Thoracic aorta (tissue), 2 donors: ENCODE measurements at places on chromosomes 2 and 18.

GRCh38 chr2:175310813-175311504 is 129.4 kb upstream of the ATP5MC3 start:
- no peaks in the 10 kb centered on the region for H3K27me3 ChIP-seq
- no peaks in the 10 kb centered on the region for H3K36me3 ChIP-seq
- no peak overlapping the region for H3K27ac ChIP-seq
- no peaks in the 10 kb centered on the region for H3K4me1 ChIP-seq

DNA sequence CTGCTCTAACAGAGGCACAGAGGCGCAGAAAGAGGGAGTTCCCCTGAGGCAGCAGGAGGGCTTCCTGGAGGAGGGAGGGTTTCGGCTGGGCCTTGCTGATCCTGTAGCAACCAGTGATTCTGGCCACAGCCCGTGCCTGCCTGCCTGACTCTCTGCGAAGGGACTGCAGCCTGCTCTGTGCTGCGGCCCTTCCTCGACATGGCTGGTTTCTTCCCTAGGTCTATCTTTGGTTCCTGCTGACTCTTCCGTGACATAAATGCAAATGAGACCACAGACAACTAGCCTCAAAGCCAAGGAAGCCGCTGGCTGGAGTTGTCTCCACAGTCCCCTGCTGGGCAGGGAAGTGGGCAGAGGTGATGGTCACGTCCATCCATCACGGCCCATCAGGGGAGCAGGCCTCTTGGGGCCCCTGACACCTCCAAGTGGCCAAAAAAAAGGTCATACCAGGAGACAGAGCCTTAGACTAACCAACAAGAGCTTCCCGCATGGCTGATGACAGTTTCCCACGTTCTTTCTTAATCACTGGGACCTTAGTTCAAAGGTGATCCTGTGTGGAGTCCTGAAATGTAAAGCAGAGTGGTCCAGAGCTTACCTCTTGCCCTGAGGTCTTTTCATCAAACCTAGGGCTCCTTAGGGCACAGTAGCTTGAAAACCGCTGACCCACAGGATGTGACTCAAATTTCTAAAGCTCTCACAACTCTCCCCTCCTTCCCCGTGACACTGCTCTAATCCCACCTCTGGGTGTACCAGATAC is 55.3 kb downstream of the HS1BP3 start:
- H3K27ac ChIP-seq = peak overlapping the region; percentile 82
- no peak for DNase-seq
- peaks cover 29% of the 10 kb centered on the region for H3K4me1 ChIP-seq
- no peaks in the 10 kb centered on the region for H3K36me3 ChIP-seq
- H3K27me3 ChIP-seq = no peaks in the 10 kb centered on the region
- no peak overlapping the region for H3K4me3 ChIP-seq

DNA sequence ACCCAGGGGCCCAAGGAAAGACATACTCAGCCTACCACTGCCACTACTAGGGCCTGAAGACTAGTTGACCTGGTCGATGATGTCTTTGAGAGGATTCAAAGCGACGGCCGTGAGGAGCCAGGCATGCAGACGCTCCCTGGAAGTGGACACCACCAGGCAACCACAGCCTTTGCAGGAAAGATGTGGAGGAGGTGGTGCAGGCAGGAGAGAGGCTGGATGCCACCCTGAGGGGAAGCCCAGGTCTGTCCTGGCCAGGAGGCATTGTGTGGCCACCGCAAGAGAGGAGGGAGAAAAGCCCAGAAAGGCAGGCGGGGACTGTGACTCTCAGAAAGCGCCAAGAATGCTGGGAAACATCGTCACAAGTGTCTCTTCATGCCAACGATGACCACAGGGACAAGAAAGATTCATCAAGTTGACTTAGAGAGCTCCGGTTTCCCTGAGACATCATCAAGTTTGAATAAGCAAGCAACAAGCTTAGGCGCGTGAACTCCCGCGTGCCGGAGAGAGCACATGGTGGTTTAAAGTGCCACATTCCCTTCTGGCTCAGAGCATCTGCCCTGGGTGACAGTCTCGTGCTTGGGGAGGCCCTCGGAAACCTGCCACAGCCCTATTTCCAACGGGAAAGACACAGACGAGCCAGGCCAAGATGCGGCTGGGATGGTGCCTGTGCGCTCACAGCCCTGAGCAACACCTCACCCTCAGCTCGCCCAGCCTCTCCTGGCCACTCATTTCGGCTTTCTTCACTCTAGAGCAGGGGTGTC is 464.5 kb upstream of the SALL3 start:
- DNase-seq = no peak
- H3K27ac ChIP-seq = no peak overlapping the region
- H3K36me3 ChIP-seq = no peaks in the 10 kb centered on the region
- no peak overlapping the region for H3K4me3 ChIP-seq

DNA sequence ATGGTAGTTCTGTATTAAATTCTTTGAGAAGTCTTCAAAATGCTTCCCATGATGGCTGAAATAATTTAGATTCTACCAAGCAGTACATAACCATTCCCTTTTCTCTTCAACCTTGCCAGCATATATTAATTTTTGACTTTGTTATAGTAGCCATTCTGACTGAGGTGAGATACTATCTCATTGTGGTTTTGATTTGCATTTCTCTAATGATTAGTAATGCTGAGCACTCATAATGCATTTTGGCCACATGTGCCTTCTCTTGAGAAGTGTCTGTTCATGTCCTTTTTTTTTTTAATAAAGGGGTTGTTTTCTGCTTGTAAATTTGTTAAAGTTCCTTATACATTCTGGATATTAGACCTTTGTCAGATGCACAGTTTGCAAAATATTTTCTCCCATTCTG is 173.9 kb downstream of the CALCRL start:
- no peak overlapping the region for H3K27ac ChIP-seq
- H3K27me3 ChIP-seq = no peaks in the 10 kb centered on the region
- DNase-seq = no peak
- H3K36me3 ChIP-seq = no peaks in the 10 kb centered on the region
- H3K4me3 ChIP-seq = no peak overlapping the region
- H3K4me1 ChIP-seq = no peaks in the 10 kb centered on the region

- DNase-seq = no peak
- H3K36me3 ChIP-seq = no peaks in the 10 kb centered on the region
- H3K4me1 ChIP-seq = peaks cover 49% of the 10 kb centered on the region
- H3K27ac ChIP-seq = peak overlapping the region; percentile 52
Observed at GRCh38 chr2:205699515-205700289, 17.4 kb downstream of the NRP2 start.

- H3K36me3 ChIP-seq = no peaks in the 10 kb centered on the region
- peaks cover 10% of the 10 kb centered on the region for H3K4me1 ChIP-seq
- H3K27ac ChIP-seq = no peak overlapping the region
- DNase-seq = no peak
Observed at GRCh38 chr18:55999641-56000040, 411.6 kb upstream of the TCF4 start.

DNA sequence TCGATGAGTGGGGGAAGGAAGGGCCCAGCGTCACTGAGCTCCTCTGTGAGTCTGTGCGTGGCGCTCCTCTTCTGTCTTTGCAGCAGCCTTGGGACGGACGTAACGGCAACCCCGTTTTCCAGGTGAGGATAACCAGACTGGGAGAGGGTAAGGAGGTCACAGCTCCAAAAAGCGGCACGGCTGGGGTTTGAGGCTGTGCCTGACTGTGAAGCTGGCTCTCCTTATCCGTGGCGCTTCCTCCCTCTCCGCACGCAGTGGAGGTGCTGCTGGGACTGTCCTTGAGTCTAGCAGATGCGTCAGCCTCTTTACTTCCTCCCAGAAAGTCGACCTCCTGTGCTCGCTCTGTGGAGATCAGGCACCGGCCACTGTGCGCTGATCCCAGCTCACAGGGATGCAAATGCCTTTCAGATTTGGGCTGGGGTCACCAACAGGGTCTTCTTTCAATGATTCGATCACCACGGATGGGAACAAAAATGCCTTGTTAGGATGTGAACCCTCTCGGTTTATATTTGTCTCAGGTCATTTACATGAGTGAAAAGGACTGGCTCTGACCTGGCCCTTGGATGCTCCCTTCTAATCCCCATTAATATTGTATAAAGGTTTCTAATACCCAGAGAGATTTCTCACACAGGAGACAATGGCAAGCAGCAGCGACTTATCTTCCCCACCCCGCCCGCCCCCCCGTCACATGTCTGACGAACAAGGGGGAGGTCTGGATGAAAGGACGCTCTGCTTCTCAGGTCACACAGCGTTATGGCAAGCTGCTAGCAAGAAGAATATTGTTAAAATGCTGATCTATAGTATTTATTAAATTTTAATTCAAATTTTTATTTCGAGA is 30.1 kb upstream of the E2F6 start:
- no peak overlapping the region for H3K27ac ChIP-seq
- H3K36me3 ChIP-seq = no peaks in the 10 kb centered on the region
- DNase-seq = no peak
- no peak overlapping the region for H3K4me3 ChIP-seq
- no peaks in the 10 kb centered on the region for H3K27me3 ChIP-seq

- no peak overlapping the region for H3K27ac ChIP-seq
- DNase-seq = no peak
- no peaks in the 10 kb centered on the region for H3K36me3 ChIP-seq
Observed at GRCh38 chr2:23503097-23503496, 118.1 kb downstream of the KLHL29 start.

DNA sequence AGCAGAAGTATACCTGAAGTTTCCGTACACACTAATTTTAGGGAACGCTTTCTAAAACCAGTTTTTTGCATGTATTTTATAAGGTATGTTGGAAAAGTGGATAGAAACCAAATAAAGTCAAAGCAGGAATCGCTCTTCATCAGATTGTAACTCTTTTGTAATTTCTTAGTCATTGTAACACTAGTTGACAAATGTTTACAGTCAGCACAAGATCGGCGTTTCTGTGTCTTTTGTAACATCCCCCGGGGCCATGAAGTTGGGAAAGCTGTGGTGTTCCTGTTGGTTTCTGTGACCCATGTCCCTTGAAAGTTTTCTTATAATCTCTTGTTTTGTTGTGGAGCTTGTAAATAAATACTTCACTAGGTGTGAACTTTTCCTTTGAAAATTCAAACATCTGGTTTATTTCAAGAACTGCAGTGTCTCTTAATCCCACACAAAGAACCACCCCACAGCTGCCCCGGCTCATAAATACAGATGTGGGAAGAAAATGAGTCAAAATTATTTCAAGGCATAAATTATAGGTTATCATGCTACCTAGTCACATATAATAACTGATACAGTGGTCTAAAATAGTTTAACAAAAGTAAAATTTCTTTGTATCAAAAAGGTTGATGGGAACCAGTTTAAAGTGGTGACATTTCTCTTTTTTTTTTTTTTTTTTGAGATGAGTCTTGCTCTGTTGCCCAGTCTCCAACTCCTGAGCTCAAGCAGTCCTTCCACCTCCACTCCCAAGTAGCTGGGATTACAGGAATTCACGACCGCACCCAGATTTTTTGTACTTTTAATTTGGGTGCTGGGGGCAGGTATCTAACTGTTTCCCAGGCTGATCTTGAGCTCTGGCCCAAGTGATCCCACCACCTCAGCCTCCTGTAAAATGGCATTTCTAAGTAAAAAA is 751 bp upstream of the NMI start:
- H3K27ac ChIP-seq = peak overlapping the region; percentile 81
- H3K4me3 ChIP-seq = peak overlapping the region; percentile 83
- no peaks in the 10 kb centered on the region for H3K27me3 ChIP-seq
- no peaks in the 10 kb centered on the region for H3K4me1 ChIP-seq
- no peak for DNase-seq

GRCh38 chr2:185360776-185361175 is 377.8 kb upstream of the FSIP2 start:
- H3K36me3 ChIP-seq = no peaks in the 10 kb centered on the region
- no peaks in the 10 kb centered on the region for H3K4me1 ChIP-seq
- no peak overlapping the region for H3K27ac ChIP-seq
- H3K4me3 ChIP-seq = no peak overlapping the region
- DNase-seq = no peak

DNA sequence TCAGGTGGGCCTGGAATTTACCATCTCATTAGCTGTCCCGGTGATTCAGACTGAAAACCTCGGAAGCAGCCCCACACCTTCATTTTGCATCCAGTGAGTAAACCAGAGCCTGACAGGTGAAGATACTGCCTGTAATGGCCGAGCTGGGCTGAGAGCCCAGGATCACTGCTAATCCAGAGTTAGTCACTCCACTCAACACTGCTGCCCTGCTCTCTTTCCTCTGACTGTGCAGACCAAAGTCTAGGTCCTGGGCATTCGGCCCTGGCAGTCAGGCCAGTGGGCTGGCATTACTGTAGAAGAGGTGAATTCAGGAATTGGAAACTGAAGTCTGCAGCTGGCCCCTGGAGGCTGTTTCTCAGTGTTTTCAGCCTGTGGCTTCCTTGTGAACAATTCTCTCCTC is 44.3 kb downstream of the TMEM17 start:
- no peaks in the 10 kb centered on the region for H3K4me1 ChIP-seq
- H3K4me3 ChIP-seq = no peak overlapping the region
- H3K27me3 ChIP-seq = no peaks in the 10 kb centered on the region
- no peak for DNase-seq
- H3K27ac ChIP-seq = no peak overlapping the region

DNA sequence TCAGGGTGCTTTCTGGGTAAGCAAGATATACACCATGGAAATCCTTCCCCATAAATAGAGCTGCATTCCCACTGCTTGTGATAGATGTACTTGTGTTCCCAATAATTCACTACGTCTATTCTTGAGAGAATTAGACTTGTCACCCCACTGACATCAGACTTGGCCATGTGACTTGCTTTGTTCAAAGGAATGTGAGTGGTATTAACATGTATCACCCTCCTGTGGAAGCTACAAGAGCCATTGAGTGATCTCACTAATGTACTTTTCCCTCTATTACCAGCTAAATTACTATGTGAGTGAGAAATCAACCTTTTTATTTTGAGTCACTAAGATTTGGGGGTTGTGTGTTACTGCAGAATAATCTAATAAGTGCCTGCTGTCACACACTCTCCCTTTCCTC is 176.0 kb downstream of the CCDC178 start:
- no peak overlapping the region for H3K27ac ChIP-seq
- no peak for DNase-seq
- no peaks in the 10 kb centered on the region for H3K4me1 ChIP-seq

DNA sequence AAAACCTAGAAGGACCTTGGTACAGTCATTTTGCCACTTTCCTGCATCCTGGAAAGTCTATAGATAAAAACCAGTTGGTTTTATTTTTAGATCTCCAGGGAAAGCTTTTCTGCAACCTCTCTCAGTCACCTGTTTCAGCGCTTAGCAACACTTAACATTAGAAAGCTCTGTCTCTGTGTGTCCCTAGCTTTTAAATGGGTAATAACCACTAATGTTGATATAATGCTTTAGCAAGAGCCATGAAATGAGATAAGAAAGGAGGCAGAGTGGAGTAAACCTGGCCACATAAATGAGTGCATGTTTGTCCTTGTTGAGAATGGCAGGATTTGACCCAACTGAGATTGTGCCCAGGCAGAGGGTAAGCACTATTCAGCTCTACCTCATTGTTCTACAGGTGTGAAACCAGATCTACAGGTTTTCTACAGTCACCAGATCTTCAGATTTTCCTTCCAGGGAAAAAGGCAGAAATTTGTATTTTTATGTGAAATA is 44.8 kb downstream of the MARCHF4 start:
- DNase-seq = no peak
- no peaks in the 10 kb centered on the region for H3K27me3 ChIP-seq
- H3K4me1 ChIP-seq = no peaks in the 10 kb centered on the region
- no peaks in the 10 kb centered on the region for H3K36me3 ChIP-seq
- no peak overlapping the region for H3K27ac ChIP-seq
